Muscle of arm (tissue), 14 donors: ENCODE measurements at places on chromosomes 11 and 22.

- no peak for DNase-seq
Observed at GRCh38 chr11:8122173-8122764, 41.3 kb downstream of the TUB start.

- DNase-seq, result peak; percentile 31
Observed at GRCh38 chr11:119169282-119169719, 776 bp downstream of the NLRX1 start.

DNA sequence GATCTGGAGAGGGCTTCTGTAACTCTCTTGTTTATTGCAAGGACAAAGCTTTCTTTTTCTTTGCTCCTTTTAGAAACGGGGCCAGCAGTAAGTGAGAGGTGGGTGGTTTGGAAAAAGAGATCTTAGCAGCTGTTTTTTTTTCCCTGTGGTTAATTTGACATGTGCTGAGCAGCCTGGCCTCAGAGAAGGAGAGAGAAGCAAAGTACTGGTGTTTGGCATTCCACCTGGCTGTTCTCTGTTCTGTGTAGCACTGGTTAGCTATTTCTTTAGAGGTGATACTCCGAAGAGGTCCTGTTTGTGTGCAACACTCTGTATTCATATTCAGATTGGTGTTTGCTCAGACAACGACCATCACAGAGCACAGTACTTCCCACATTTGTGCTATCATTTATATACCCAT, 80.8 kb upstream of the SORL1-AS1 start:
- DNase-seq, result no peak

- DNase-seq, result no peak
Observed at GRCh38 chr11:57751176-57751575, 443 bp downstream of the BTBD18 start.

DNA sequence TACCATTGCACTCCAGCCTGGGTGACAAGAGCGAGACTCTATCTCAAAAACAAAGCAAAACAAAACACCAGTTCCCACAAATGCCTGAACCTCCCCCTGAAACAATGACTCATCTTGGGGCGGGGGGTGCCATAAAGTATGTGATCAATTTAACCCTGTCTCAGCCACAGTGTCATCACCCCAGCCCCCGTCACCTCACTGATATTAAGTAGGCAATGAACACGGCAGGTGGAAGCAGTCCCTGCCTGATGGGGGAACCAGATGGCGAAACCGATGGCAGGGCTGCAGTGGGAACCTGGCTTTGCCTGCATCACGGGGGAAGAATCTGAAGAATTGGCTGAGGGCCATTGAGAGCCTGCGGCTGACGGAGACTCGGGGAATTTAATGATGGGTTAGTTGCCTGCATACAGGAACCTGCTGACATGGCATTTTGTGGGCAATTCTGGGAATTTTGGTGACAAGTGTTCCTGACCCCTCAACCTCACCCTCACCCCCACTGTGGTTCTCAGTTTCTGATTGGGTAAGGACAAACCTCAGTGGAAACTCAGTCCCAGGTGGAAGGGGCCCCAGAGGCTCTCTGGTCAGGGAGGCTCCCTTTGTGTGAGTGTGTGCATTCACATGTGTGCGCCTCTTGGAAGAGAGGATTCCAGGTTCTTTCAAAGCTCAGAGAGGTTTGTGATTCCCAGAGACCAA, 39.1 kb upstream of the SHISAL1 start:
- DNase-seq, result no peak

GRCh38 chr11:112320668-112321067, 60.0 kb upstream of the PLET1 start:
- DNase-seq, result peak; percentile 31

GRCh38 chr11:34379539-34379938, 21.7 kb upstream of the ABTB2 start:
- no peak for DNase-seq

- no peak for DNase-seq
Observed at GRCh38 chr11:127074151-127074761, 73.7 kb upstream of the KIRREL3 start.

DNA sequence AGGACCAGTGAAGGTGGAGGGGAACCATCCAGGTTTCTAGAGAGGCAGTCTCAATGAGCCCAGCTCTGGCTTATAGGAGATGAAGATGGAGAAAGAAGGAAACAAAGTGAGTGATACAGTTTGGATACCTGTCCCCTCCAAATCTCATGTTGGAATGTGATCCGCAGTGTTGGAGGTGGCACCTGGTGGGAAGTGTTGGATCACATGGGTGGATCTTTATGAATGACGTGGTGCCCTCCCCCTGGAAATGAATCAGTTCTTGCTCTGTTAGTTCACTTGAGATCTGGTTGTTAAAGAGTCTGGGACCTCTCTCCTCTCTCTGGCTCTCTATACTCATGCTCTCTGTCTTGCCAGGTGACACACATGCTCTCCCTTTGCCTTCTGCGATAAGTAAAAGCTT, 393.1 kb upstream of the NARS2 start:
- no peak for DNase-seq

DNA sequence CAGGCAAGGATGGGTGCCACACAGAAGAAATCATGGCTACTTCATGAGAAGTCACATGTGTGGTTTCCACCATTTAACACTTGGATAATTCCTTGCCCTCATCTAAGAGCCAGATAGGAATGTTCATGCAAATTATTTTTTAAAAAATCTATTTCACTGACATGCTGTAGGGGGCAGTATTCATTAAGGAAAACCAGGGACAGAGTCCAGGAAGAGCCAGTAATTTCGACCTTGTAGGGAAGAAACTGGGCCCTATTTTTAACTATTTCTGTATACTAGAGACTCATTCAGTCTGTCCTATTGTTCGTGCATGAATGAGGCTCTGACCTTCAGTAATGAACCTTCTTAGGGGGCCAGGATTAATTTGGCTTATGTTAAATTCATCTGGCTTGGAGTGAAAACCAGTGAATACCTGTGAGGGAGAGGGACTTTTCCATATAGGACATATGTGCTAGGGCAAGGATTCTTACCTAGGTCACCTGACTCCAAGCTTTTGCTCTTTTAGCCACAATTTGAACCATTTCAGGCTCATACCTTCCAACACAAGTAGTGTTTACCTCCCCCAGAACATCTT, 192.7 kb downstream of the NAV2 start:
- no peak for DNase-seq

DNA sequence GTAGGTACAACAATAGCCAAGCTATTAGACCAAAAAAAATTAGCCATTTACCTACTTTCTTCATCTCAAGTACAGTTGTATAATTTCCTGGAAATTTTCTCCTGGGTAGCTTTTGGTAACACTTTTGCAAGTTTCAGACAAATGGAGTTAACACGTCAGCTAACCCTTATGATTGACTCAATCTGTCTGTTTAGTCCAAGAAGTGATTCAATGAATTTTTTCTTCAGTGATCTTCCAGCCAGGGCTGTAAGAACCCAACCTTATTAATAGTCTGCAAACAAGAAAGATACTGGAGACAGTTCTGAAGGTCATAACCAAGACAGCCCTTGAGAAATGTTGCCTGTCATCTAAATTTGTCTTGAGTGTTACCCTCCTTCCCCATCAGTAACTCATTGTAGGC, 30.1 kb upstream of the FIBIN start:
- no peak for DNase-seq

DNA sequence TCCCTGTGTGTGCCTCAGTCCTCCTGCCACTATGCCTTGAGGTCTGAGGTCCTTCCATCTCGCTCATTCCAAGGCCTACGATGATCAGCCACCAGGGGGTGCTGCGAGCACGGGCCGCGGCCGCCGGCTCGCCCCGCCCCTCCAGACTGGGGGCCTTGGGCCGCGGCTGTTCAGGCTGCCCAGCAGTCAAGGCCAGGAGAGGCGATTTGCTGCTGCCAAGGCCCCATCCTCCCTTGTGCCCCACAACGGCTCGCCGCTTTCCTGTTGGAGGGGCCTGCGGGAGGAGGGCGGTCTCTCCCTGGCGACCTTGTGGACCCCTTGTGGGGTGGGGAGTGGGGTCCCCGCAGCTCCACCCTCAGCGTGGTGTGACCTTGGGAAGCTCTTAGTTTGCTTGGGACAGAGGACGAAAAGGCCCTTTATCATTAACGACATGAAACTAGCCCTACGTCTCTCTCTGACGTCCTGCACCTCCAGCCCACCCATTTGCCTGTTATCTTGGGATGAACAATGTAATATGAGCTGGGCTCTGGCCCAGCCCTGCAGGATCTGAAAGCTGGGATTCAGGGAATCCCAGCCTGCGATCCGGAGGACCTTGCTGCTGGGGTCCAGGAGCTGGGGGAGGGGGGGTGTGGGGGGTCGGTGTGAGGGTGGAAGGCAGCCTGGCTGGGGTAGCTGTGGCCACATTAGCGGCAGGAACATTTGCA, 5.3 kb upstream of the GALR3 start:
- peak; percentile 85 for DNase-seq

- DNase-seq, result no peak
Observed at GRCh38 chr11:37671321-37671720, 1073.3 kb upstream of the RAG2 start.

DNA sequence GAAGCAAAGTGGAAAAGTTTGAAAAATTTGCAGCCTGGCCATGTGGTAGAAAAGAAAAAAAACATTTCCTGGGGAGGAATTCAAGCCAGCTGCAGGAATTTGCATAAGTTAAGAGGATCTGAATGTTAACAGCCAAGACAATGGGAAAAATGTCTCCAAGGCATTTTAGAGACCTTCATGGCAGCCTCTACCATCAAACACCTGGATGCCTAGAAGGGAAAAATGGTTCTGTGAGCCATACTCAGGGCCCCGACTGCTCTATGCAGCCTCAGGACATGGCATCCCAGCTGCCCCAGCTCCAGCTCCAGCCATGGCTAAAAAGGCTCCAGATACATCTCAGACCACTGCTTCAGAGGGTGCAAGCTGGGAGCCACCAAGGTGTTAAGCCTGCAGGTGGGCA, 149.1 kb upstream of the SOX6 start:
- no peak for DNase-seq

DNA sequence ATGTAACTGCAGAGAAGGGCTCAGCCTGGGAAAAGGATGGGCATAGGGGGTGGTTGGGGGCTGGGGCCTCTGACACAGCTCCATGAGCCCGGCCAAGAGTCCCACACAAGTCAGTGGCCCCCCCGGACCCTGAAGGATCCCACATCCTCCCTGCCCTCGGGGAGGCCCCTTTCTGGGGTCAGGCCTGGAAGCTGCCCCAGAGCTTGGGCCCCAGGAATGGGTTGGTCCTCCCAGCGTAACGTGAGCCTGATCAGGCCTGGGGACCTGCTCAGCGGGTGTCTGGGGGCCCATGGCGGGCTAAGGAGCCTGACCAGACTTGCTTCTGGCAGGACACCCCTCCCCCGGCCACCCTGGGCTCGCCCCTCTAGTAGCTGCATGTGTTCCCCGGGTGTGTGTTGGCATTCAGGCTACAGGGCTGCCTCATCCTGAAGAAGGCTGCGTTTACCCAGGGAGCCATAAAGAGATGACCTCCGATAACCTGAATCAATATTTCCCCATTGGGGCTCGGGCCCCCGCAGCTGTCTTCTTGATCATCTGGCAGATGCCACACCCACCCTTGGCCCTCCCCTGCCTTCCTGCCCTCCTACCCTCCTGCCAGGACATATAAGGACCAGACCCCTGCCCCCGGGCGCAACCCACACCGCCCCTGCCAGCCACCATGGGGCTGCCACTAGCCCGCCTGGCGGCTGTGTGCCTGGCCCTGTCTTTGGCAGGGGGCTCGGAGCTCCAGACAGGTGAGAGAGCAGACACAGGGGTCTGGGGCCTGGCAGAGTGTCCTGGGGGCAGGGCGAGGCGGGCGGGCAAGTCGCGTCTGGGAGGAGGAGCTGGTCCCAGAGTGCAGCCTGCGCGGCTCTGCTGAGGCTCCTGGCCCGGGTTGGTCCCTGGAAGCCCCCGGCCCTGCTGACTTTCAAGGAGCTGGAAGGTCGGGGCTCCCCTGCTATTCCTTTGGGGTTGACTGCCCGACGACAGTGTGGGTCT, at the start of gene MUC2:
MUC2 (plus strand) TSS at position 631 of the 978 bp plus-strand sequence.
- DNase-seq, result no peak

DNA sequence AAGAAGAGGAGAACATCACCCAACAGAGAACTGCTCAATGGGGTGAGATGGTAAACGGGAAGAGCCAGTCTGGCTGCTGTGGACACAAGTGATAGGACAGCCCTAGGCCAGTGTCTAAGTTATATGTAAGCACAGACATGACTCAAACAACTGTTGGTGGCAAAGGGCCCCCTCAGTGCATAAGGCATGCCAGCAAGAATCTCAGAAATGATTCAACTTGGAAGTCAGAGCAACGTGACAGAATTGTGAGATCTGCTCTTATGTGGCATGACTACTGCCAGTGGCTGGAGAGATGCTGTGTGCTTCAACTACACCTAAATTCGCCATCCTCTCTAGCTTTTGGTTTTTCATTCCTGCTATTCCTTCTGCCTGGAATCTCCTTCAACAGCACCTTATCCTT, 7.4 kb downstream of the SLN start:
- DNase-seq, result no peak
